Stimulated activated CD4-positive, alpha-beta T cell treated with anti-CD3 and anti-CD28 coated beads, Interleukin-1b, Interleukin-23, amount 100 ng/mL, for 4 hours (primary cell): ENCODE measurements at places on chromosomes 12 and 14.

DNA sequence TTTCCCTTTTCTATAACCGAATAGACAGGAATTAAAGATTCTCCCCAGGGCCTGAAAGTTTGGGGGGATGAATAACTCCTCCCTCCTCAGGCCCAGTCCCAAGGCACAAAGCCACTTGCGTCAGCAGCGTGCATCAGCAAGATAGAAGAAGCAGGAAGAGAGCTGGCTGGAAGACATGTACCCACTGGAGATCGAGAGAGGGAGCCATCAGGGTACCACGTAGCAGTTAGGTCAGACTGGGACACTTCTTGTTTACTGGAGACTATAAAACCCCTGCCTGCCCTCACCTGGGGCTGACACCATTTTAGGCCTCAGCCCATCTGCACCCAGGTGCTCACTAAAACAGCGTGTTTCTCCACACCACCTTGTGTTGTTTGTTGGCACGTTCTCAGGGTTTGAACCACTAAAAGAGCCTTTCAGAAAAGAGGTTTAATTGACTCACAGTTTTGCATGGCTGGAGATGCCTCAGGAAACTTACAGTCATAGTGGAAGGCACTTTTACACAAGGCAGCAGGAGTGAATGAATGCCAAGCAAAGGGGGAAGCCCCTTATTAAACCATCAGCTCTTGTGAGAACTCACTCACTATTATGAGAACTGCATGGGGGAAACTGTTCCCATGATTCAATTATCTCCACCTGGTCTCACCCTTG is 93.2 kb downstream of the TMTC3 start:
- peak; percentile 2 for DNase-seq

DNA sequence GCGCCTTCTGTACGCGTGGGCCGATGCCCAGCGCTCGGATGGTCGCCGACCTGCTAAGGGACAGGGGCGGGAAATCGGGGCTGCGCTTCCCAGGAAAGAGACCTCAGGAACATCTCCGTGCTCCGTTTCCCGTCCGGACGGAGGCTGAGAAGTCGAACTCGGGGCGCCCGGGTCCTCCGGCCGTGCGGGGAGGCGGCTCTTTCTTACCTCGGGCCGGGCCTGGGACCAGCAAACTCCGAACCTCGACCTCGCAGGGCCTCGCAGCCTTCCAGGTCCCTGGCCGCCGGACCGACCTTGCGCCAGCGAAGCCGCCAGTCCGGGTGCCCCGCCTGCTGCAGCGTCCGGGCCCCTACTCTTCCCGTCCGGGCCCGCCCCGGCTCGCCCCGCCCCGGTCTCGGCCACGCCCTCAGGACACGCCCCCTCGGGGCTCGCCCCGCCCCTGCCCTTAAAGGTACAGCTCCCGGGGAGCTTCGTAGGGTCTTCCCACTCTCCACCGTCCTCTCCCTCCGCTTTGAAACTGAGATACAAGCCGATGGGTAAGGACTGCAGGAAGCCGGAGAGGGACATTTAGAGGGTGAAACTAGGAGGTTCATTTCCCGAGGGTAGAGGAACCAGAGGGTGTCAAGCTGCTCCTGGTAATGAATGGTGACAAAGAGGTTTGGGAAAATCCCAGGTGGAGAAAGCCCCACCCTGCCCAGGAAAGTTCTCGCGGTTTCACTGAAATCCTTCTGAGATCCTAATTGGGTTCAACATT is at the start of gene SLC8B1:
SLC8B1 (minus strand) TSS at position 324 of the 754 bp plus-strand sequence. CDS start 2,231 bp downstream, outside the sequence.
- peak; percentile 91 for DNase-seq

DNA sequence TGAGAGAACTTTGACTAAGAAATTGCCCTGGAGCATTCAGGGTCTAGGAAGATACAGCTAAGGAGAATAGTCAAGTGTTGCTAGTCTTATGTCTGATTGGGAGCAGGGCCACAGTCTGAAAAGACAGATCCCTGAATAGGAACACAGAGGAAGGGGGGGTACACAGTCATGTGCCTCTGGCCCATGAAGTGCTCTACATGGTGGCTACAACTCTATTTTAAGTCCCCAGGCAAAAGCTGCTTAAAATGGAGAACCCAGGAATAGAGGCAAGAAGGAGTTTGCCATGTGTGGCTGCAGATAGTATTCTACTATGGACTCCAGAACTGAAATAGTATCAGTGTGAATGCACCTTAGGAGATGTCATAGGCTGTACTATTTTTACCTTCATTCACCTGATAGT is 118.0 kb upstream of the NPAS3 start:
- no peak for DNase-seq

DNA sequence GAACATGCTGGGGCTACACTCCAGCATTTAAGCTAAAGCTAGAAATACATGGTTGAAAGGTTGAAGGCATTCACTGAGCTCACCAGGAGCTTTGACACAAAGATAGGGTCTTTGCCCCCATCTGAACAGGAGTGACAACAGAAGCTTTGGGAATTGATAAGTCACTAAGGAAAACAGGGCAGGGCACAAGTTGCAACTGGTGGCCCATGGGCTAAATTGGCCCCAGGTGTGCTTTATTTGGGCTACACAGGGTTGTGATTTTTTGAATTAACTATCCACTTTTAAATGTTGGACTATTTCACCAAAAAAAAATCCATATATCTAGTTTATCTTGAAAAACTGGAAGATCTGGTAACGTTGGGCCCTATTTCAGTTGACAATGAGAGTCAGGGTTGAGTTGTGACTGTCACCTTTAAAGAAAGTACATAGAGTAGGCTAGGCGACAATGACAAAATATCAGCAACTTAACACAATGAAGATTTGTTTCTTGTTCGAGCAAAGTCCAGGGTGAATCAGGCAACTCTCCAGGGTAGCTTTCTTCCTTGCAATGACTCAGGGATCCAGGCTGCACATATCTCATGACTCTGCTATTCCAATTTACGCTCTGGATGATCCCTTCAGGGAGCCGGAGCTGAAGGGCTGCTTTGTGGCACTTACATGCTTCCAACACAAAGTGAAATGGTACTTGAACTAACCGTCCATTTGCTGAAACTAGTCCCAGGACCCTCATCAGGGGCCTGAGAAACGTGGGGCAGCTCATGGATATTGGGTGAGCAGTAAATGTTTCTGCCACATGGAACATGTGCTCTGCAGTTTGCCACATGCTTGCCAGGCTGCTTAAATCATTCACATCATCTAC is 13.3 kb upstream of the EIF4B start:
- no peak for DNase-seq

- no peak for DNase-seq
Observed at GRCh38 chr12:5912011-5912410, 33.0 kb downstream of the ANO2 start.

- DNase-seq = no peak
Observed at GRCh38 chr14:57818511-57818910, 47.4 kb downstream of the SLC35F4 start.

- no peak for DNase-seq
Observed at GRCh38 chr12:14956024-14956891, 5.1 kb downstream of the ARHGDIB start.

GRCh38 chr12:49899286-49899843 is 4.3 kb downstream of the FAIM2 start:
- no peak for DNase-seq

- no peak for DNase-seq
Observed at GRCh38 chr12:93808169-93808899, 131.2 kb downstream of the CRADD start.
